COR-L47 (cell line): ENCODE measurements at places on chromosomes 2 and 18.

GRCh38 chr2:237122214-237122666 is 36.6 kb downstream of the COPS8 start:
- peak; percentile 3 for DNase-seq

GRCh38 chr2:207338220-207338607 is 172.5 kb upstream of the KLF7 start:
- DNase-seq = no peak

DNA sequence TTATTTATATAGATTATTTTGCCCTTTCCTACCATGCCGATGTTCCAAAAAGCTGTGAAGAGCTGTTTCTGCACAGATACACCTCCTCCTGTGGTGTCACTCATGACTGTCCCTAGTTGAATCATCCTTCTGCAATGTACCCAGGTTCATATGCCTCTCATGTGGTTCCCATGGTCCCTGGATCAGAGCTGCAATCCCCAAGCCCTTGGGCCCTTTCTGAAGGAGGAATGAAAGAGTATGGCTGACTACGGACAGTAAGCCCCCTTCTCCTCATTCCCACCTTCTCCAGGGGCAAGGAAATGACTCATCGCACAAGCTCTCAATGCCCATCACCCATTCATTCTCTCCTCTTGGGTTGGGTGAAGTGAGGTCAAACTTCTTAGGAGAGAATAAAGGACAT is 63.9 kb upstream of the ACVR1 start:
- no peak for DNase-seq

- DNase-seq = no peak
These were observed 57.8 kb upstream of the FAM237A start for GRCh38 chr2:206584323-206585116.

DNA sequence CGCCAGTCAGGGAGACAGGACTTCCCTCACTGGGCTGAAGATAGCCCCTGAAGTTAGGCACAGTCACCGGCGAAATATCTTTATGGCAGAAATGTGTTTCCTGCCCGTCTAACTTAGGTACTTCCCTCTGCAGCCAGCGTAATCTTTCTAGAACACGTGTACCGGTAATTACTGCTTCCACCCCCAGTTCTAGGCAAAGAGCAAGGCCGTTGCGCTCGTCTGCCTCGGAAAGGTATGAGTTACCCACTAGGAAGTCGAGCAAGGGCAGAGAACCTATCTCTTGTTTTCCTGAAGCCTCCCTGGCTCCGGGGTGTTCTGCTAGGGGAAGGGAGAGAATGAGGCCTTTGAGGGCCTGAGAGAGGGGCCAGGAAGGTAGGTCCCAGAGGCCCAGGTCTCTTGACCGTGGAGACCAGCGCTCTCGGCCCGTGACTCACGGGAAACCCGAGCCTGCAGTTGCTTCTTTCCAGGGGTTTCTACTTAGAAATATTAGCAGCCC is 70.0 kb downstream of the TWSG1 start:
- no peak for DNase-seq

GRCh38 chr2:5673145-5674025 is 18.8 kb upstream of the SOX11 start:
- peak; percentile 58 for DNase-seq

- no peak for DNase-seq
These were observed 43.3 kb downstream of the NBAS start for GRCh38 chr2:15517793-15518192.

DNA sequence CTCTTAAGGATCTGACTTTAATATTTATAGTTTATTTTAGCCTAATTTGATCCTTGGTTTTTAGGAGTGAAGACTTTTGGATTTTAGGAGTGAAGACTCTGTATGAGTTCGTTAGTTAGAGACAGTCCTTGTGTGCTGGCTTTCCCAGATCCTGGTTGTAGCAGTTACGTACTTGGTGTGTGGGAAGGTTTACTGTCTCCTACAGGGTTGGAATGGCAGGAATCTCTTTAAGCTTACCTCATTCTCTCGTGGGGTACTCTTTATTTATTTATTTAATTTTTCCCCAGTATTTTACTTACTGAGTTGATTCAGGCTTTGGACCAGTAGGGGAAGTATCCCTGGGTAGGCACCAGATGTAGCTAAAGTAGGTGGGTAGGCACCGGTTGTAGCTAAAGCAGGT is 1.8 kb upstream of the CXCR2 start:
- no peak for DNase-seq

- DNase-seq = no peak
These were observed 42.1 kb downstream of the TGIF1 start for GRCh38 chr18:3491981-3492555.

DNA sequence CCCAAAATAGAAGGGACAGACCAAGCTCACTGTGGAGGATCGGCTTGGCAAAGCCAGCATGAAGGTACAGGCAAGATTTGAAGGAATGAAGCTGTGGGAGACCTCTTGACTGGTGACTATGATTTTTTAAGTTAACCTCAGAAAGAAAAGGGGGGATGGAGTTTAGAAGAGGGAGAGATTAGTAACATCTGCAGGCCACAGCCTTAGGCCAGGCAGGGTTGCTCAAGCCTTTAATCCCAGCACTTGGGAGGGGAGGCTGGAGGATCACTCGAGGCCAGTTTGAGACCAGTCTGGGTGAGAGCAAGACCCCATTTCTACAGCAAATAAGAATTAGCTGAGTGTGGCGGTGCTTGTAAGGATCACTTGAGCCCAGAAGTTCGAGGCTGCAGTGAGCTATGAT is 46.6 kb downstream of the ZNF532 start:
- no peak for DNase-seq

GRCh38 chr2:65532326-65532725 is 99.9 kb upstream of the SPRED2 start:
- no peak for DNase-seq

DNA sequence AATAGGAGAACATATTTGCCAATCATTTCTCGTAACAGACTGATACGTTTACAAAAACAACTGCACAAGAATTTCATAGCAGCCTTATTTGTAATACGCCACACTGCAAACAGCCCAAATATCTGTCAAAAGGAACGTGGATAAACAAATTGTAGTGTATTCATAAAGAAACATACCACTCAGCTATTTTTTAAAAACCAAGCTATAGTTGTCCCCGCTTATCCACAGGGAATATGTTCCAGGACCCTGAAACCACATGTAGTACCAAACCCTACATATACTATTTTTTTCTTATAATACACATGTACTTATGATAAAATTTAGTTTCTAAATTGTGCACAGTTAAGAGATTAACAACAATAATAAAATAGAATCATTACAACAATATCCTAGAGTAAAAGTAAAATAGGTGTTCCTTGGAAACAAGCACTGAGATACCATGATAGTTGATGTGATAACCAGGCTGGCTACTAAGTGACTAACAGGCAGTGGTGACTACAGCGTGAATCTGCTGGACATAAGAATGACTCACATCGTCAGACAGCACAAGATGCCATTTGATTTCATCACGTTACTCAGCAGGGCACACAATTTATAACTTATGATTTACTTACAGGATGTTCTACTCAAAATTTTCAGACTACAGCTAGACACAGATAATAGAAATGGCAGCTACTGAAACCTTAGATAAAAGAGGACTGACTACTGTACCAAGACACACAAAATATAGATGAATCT is 367.4 kb downstream of the NCKAP5 start:
- DNase-seq = no peak

- no peak for DNase-seq
These were observed 367.5 kb upstream of the MMADHC start for GRCh38 chr2:149954981-149955600.

GRCh38 chr2:132904142-132904842 is 234.3 kb upstream of the LYPD1 start:
- DNase-seq = no peak

GRCh38 chr2:207796585-207797350 is 27.1 kb upstream of the FZD5 start:
- DNase-seq = peak; percentile 80

DNA sequence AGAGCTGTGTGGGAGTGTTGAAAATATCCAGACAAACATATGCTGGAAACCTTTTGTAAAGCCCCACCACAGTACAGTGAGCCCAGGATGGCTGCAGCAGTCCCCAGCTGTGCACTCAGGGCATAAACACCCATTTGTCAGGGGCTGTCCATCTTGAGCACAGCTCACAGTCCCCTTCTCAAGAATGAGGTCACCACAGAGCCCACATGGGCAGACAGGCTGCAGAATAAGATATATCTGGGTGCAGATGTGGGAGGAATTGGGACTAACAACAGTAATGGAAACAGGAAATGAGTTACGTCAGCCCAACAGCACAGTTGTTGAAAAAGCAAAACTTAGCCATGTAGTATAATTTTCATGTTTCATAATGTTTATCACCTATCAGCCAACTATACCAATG is 219.6 kb downstream of the ETAA1 start:
- DNase-seq = no peak
